ENCODE measurements at places on chromosomes 6 and 20.

GRCh38 chr6:37990762-37991525, 171.4 kb downstream of the ZFAND3 start:
- no peak for DNase-seq

DNA sequence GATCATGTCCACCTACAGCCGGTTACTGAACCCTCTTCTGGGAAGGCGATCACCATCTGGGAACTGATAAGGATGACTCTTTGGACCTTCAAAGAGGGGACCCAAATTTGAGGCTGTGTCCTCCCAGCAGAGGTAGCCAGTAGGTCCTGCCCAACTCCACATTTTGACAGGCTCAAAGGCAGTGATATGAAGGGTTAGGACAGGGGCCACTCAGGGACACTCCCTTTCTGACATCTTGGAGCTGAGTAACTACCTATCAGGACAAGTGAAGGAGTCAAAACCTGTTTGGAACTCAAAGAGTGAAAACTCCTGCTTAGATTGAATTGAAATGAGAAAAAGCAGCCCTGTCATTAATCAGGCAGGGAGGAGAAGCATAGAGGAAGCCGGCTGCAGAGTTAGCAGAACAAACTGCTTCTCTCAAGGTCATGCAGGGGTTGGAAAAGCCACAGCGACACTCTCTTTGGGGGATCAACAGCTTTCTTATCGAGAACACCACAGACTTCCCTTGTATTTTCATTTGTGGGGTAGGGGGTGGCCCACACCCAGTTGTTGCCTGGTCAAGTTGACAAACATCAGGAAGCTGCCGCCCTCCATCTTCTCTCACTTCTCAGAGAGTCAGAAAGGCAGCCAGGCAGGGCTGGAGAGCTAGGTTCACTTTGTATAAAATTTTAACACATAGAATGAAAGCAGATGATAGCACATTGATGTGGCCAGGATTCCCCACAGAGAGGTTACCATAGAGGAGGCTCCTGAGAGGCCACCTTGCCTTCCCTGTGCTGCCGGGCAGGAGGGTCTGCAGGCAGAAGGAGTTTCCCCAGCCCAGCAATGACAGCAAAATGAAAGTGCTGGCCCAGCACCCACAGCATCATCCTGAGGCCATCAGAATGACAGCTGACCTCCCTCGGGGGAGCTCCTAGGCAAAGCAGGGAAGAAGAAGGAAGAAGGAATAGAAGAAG, 47.6 kb downstream of the AGPAT4 start:
- no peak for DNase-seq

- DNase-seq, result no peak
Observed at GRCh38 chr6:91276315-91276714, 689.4 kb upstream of the MAP3K7 start.

DNA sequence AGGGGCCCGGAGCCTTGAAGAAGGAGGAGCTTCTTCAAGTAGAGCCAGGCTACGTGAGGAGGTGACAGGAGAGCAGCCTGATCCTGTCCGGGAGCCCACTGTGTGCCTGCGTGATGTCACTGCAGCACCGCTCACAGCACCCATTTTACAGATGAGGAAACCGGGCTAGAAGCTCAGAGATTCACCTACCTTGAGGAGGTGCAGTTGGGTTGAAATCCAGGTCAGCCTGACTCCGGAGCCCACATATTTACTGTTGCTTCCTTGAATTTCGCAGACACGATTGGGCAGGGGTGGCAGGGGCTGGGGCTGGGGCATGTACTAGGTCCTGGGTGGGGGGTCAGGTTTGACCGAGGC, 12.5 kb downstream of the VSTM2L start:
- DNase-seq, result no peak

DNA sequence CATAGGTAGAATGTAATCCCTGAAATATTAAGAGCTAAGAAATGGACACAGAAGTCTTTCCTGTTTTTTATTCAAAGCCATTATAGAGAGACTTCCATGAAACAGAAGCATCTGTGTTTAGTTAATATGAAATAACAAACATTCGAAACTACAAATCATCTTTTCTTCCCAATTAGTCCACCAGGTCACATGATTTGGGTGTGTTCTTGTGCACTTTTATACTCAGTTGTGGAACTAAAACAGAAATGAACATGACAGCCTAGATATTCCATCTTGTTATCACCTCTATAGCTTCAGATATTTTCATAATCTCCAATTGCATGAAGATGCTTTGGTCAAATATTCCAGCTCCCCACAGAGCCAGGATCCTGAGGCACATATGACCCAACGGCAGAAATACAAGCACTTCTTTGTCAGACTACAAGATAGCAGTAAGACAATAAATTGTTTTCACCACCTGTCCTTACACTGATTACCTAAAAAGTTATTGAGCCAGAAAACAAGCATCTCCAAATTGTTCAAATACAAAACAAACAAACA, 116.8 kb upstream of the BEND6 start:
- DNase-seq, result no peak

GRCh38 chr6:163226836-163227485, 187.6 kb upstream of the QKI start:
- no peak for DNase-seq

DNA sequence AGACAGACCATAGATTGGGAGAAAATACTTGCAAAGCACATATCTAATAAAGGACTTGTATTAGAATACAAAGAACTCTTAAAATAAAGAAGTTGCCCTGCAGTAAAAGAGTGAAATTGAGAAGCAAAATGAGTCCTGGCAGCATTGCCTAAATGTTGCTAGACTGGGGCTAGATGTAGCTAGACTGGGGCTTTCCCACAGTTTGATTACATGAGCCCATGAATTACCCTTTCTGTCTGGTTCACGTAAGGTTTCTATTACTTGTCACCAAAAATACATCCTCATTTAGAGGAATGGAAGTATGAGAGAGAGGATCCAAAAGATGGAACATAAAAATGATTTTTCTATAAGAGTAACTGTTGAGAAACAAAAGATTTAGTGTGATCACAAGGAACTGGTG, 57.6 kb upstream of the CCDC28A start:
- no peak for DNase-seq

DNA sequence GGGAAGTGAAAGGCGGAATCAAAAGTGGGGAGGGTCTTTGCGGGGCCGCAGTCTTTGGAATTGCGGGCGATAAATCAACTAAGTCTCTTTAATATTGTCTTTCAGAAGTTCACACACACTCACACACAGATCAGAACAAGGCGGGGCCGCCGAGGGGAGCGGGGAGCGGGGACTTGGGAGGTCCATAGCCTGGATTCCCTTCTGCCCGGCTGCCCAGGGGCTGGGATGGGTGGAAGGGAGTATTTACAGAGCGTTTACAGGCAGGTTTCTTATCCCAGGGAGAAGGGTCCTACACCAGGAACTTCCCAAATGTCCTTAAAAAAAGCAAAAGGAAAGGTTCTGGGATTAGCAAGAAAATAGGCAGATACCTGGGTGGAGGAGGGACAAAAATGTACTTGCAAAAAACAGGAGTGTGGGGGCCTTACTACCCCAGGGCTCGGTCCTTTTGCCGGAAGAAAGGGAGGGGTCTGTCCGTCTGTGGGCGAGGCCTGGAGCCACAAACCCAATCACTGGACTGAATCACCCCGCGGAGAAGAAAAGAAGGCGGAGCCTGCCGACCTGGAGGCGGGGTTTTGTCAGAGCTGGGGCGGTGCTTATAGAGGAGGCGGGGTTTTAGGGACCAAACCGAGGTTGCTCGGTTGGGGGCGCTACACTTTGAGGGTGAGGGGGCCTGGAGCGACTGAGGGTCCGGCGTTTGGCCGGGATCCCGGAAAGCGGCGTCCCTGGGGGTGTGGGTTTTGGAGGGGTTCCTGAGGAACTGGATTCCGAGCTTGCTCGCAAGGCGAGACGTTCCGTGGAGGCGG, 3.2 kb downstream of the PRRT1 start:
- peak; percentile 42 for DNase-seq

DNA sequence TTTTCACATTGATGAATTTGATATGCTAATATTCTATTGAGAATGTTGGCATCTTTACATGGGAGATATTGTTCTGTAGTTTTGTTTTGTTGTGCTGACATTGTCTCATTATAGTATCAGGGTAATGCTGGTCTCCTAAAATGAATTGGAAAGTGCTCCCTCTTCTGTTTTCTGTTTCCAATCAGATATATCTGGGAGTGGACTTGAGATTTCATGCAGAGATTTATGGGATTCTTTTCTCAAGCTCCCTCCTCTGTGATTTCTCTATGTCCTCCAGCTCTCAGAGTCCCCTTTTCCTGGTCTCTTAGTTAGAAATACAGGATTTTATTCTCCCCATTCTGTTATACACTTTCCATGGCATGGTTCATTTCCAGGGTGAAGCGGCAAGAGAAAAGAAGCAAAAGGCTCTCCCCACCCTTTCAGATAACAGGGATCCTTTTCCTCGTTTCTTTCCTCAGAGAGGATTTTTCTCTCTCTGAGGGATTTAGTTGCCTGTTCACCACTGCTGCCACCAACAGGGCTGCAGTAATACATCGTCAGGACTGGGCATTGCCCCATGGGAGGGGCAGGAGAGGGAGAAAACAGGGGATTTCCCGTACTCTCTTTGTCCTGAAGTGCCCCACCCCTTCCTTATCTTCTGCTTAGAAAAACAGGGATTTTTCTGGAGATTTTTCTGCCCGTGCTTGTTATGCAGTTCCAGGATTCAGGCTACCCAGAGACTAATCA, 59.3 kb upstream of the STMND1 start:
- no peak for DNase-seq

DNA sequence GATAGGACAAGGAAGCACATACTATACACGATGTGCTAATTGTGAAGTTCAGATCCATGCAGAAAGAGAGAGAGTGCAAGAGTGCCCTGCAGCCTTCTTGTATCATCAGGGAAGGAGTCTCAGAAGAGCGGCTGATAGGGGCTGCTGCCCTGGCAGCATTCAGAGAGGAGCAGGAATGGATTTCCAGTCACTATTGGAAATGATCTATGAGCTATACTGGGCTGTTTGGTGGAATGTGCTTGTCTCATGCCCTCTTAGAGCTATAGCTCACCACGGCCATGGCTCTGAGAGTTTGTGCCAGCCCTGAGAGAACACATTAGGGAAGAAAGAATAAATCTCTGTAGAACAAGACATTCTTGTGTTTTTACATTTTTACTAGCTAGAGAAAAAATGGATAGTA, 212.6 kb upstream of the RAB32 start:
- DNase-seq, result no peak

DNA sequence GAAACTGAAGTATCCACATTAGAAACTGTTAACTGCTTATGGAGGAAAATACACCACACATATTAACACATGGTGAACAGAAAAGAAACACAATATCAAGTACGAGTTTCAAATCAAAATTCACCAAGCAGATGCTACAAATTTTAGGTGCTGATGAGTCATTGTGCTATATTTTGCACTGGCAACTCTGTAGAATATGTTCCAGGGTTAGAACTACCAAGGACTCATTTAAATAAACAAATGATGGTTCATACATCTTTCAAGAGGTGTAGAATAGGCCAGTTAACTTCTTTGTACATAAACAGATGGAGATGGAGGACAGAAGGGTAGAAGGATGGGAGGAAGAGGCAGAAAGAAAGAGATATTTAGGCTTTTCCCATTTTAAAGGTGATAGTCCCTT, 184.9 kb downstream of the ARHGAP18 start:
- DNase-seq, result no peak

DNA sequence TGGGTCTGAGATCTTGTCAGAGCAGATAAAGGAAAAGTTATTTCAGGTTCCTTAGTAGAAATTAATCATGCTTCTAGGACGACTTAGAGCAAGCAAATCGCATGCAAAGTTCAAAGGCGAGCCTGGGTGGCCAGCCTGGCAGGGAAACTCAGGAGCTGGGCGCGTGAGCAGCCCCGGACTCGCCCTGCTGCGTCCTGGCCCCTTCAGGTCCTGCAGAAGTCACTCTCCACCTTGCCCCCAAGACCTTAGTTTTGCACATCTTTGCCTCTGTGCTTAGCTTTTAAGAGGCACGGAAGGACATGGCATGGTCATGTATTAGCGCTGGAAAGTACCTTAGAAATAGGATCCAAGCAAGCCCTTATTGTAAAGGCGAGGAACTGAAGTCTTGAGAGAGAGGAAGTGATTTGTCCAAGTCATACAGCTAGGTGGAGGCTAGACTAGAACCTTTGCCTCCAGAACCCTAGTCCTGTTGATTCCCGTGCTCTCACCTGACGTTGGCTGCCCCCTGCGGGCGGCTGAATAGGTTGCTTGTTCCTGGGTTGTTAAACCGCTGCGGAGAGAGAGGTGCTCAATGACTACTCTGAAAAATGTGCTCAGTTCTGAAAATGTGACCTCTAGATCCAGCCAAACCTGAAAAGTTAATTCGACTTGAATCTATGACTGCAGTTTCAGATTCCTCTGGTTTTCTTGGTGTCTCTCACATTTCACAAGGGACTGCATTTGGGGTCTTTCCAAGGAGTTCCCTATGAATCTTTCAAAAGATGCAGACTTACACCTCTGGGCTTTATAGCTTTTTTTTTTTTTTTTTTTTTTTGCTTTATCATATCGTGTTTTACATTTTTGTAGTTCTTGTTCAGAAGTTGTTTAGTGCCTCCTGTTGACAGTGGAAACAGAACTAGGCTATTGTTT, 2.7 kb downstream of the MYB start:
- peak; percentile 39 for DNase-seq

GRCh38 chr20:36845288-36845971, 30.5 kb upstream of the TLDC2 start:
- no peak for DNase-seq

- no peak for DNase-seq
Observed at GRCh38 chr6:6505111-6505510, 83.4 kb upstream of the LY86 start.

- DNase-seq, result no peak
Observed at GRCh38 chr20:2405693-2406065, 25.0 kb downstream of the TGM6 start.

DNA sequence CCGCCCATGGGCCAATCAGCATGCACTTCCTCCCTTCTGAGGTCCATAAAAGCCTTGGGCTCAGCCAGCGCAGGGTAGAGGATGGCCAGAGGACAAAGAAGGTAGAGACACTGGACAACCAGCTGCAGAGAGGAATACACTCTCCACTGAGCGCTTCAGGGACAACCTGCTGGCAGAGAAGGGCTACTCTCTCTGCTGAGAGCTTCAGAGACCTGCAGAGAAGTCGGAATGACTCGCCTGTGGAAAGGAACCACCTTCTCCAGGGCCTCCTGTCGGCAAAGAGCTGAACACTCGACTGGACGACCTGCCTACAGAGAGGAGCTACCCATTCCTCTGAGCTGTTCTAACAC, 31.4 kb upstream of the SLA2 start:
- DNase-seq, result no peak

DNA sequence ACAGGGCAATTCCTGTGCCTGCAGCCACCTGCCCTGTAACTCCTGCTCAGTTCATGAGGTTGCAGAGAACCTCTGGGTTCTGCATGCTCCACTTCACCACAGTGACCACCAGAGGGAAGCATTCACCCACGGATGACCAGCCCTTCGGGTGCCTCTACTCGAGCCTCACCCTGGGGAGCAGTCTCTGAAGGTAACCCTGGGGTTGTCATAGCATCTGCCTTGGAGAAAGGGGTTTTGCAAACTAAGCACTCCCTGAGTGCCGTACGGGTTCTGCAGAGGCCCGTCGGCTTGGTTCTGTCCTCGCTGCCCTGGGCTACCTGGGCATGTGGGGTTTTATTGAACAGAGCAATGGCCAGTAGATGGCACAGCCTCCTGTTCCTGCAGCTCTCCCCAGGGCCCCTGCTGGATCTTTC, 10.2 kb upstream of the CST5 start:
- DNase-seq, result peak; percentile 44

All from activated CD4-positive, alpha-beta T cell treated with anti-CD3 and anti-CD28 coated beads, Interleukin-2, amount 50 U/mL, for 24 hours (primary cell).